ENCODE measurements at places on chromosomes 4 and X.

GRCh38 chrX:82196866-82197265, 995.0 kb downstream of the SH3BGRL start:
- DNase-seq: no peak

DNA sequence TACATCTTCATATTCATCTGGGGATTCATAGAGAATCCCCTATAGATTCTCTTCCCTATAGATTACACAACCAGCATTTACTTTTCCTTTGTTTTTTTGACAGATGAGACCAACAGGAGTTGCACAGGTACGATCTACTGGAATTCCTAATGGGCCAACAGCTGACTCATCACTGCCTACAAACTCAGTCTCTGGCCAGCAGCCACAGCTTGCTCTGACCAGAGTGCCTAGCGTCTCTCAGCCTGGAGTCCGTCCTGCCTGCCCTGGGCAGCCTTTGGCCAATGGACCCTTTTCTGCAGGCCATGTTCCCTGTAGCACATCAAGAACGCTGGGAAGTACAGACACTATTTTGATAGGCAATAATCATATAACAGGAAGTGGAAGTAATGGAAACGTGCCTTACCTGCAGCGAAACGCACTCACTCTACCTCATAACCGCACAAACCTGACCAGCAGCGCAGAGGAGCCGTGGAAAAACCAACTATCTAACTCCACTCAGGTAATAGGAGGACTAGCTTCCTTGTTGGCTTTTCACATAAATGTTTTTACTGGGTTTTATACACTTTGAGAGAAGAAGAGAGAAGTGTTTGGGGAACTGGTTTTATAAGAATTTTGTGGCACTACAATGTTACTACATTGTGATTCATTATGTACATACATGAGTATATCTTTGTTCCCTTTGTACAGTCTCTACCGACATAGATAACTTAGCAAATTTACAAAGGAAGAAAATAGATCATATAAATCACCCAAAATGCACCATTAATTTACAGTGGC, 137.2 kb downstream of the DIPK2B start:
- DNase-seq: peak; percentile 32

- no peak for DNase-seq
Measured at GRCh38 chr4:74408639-74409038, 36.3 kb upstream of the AREG start.

- DNase-seq: no peak
Measured at GRCh38 chr4:30068234-30068633, 651.9 kb upstream of the PCDH7 start.

DNA sequence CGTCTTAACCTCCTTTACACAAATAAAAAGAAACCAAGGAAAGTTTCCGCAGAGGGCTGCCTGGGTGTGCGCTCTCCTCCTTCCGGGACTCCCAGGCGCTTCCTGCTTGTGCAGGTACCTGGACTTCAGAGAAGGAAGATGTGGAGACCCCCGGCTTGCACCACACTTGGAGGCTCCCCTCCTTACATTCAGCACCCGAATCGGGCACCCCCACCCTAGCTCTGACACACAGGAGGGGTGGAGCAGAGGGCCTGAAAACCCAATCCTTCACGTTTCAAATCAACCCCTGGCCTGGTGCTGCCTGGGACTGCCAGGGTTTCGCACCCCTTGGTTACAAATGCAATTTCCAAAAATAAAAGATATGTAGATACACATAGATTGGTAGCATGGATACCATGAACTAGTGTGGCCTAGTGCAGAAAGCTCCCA, 3.1 kb downstream of the NKX3-2 start:
- DNase-seq: no peak

GRCh38 chr4:28792917-28793597, 1927.1 kb upstream of the PCDH7 start:
- no peak for DNase-seq

- DNase-seq: no peak
Measured at GRCh38 chrX:638482-639131, 8.0 kb downstream of the SHOX start.

DNA sequence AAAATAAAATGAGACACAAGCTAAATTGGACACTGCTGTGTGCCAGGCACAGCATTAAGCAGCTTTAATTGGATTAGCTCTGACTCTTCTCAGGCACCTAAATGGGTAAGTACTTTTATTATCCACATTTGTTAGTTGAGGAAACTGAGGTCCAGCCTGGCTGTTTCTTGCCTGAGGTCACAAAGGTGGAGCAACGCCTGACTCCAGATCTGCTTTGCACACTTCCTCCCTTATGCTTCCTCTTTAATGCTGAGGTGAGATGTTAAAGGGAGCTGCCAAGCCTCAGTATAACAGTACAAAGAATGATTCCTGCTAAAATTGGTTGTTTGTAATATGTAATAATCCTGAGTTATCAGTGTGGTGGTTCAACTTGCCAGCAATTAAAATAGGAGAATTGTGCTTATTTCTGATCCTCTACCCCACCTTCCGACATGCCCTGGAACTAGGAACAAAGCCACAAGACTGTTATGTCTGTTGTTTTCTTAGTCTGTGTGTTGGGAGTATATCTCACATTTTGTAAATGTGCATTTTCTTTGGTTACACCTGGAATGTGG, 74.4 kb downstream of the AFF1 start:
- DNase-seq: no peak

DNA sequence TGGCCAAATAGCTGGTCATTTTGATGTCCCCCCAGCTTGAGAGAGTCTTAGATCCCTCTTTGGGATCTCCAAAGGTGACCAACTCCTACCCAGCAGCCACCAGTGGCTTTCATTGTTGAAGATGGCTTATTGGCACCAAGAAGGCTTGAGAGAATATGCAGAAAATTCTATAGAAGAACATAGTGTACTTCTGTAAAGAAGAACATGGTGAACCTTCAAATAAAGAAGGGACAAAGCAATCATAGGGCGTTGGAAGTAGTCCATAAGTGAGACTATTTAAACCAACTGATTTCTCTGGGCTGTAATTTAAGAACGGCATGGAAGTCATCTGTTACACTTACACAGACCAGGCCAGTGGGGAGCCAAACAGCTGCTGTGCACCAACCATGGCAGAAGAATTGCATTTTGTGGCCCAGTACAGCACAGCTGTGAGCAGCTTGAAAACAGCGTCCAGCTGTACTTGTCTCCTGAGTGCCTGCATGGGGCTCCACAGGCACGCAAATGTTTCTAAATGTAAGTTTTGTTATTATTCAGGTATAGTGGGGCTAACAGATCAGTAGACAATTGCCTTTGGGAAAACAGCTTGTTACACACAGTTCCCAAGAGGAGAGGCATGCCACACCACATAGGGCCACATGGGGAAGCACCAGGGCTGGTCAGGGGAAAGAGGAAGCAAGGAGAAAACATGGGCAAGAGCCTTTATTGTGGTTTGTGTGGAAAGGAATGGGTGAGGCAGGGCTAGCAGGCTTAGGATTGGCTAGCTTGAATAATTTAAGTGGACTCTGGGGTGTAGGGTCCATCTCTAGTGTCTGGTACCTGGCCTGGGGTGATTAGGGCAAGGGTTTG, 125.0 kb downstream of the ARHGAP6 start:
- no peak for DNase-seq

DNA sequence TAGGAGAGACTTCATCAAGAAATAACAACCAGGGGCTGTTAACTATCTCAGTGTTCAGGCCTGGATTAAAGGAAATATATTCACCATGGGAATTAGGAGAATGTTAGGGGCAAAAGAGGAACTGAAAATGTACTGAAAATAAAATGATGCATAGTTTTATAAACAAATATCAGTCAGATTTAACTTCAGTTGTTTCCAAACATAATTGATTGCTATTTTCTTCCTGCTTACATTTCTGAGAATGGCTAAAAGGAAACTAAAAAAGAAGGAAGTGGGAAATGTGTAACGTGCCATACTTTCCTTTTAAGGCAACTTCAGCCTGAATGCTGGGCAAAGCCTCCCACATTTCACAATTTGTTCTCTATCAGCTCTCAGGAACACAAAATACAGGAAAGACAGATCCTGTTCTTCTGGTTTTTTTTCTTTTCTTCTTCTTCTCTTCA, 178.1 kb downstream of the MAML3 start:
- peak; percentile 45 for DNase-seq

GRCh38 chrX:131675596-131676194, 131.8 kb downstream of the OR13H1 start:
- DNase-seq: peak; percentile 13

GRCh38 chr4:111681270-111681669, 464.0 kb upstream of the FAM241A start:
- DNase-seq: no peak

- DNase-seq: no peak
Measured at GRCh38 chr4:25879091-25879584, 16.4 kb upstream of the SEL1L3 start.

GRCh38 chrX:154317391-154317995, 21.9 kb downstream of the TKTL1 start:
- no peak for DNase-seq

DNA sequence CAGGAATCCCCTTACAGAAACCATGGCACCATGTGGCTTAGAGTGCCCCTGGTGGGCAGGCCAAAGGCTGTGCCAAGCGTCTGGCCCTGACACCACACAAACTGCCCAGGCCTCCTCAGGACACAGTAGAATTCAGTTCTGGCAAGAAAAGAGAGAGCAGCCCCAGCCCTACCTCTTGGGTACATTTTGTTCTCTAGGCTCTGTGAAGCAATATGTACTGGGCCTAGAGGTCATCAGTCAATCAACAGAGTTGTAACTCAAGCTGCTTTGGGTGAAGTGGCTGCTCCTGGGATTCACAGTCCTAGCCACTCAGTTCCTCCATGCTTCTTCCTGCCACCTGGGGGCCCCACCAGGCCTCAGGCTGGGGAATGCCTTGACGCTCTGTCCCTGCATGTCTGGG, 158.1 kb upstream of the MAMLD1 start:
- DNase-seq: no peak

DNA sequence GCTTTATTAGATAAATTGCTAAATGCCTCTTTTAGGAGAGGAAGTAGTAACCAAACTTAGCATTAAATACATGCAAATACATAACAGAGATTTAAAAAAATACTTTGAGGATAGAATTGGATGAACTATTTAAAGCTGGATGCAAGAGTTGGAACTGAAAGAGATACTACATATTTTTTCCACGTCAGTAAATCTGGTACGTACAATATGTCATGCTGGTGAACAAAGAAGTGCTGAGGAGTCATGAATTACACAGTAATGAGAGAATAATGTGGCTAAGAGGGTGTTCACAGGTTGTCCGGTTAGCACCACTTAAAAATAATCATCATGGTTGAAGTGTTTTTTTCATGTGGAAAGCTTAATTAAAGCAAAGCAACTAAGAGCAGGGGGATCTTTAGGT, 184.1 kb upstream of the FRMPD4 start:
- DNase-seq: no peak

GRCh38 chr4:151266497-151266896, 10.5 kb upstream of the PRSS48 start:
- peak; percentile 16 for DNase-seq

DNA sequence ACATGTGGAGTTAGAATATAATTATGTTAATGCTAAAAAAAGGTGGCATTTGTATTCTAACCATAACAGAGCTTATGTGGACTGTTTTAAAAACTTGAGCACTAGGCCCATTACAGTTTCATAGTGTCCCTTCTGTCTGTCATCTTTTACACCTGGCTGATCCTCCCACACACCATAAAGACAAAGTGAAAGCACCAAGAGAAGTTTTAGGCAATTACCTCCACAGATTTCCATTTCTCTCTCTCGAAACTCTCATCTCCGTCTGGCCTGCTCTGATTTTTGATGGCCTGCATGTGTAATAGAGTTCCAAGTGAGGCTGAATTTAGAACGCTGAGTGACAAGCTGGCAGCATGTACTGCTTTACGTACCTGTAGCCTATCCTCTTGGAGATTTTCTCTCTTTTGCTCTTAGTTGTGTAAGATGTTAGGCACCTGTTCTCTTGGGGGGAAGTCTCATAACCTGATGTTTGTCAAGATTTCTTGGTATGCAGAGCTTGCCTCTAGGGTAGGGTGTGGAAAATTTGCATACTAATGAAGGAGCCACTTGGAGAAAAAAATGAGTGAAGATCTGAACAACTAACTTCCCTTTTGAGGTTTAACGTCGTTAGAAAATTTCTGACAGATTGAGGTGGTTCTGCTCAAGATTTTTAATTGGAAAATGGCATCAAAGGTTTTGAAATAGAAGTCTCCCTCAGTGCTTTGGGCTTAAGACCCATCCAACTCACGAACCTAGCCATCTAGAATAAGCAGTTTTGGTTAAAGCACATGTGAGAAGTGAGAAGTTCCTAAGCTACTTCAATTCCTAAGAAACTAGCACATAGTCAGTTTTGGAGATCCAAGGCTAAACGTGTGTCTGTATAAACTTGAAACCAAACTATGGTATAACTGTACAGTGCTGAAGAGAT, 57.6 kb upstream of the RAP1GDS1 start:
- DNase-seq: no peak

DNA sequence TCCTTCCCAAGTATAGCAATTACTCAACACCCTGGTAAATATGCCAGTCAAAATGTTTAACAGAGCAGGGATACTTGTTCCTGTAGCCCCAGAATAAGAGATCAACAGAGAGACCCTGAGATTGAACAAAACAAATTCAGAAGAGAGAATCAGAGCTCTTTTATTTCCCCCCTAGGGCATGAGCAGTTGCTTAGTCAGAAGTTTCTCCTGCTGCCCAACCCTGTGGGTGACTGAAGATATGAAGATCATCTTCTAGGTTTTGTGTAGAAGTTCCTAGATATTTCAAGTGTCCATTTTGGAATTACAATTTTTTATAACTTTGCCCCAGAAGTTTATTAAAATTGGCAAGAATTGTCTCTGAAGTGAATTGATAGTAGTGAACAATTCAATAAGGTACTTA, 59.1 kb upstream of the RXFP1 start:
- no peak for DNase-seq

- no peak for DNase-seq
Measured at GRCh38 chr4:104826171-104826570, 320.5 kb upstream of the TET2 start.

DNA sequence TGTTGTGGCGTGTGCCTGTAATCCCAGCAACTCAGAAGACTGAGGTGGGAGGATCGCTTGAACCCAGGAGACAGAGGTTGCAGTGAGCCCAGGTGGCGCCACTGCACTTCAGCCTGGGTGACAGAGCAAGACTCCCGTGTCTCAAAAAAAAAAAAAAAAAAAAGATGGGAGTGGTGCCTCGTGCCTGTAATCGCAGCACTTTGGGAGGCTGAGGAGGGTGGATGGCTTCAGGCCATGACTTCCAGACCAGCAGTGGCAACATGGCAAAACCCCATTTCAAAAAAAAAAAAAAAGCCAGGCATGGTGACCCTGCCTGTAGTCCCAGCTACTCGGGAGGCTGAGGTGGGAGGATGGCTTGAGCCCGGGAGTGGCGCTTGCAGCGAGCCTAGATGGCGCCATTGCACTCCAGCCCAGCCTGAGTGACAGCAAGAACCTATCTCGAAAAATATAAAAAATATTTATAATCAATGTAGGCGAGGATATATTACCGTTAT, 27.0 kb downstream of the EIF2S3 start:
- DNase-seq: peak; percentile 60

All from astrocyte of the spinal cord (primary cell).